ENCODE measurements at places on chromosomes 6 and 20.

GRCh38 chr6:149364557-149364956, 35.5 kb upstream of the SUMO4 start:
- no peak for DNase-seq

- DNase-seq: no peak
Measured at GRCh38 chr20:36231331-36231730, 4.9 kb upstream of the AAR2 start.

DNA sequence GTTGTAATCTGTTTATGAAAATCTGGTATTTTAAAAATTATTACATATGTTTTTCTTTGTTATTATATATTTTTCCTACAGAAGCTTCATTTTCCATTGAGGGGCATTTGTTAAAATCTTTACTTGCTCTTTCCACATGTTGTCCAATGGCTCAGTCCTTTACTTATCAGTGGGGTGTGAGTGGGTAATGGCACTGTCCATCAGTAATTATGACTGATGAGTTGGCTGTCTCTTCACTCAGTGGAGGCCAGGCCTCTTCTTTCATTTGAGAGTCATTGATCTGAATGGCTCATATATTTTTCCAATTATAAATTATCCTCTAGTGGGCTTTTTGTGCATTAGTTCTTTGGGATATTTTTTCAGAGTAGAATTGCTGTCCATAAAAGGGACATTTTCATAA, 45.7 kb downstream of the FARS2 start:
- no peak for DNase-seq

- DNase-seq: no peak
Measured at GRCh38 chr20:13910492-13910891, 79.9 kb downstream of the SEL1L2 start.

- DNase-seq: peak; percentile 87
Measured at GRCh38 chr6:13711733-13712598, at the start of gene RANBP9. Gene RANBP9, minus strand, starts transcription at chr6:13711835. Its CDS starts 330 bp downstream, at chr6:13711505.

DNA sequence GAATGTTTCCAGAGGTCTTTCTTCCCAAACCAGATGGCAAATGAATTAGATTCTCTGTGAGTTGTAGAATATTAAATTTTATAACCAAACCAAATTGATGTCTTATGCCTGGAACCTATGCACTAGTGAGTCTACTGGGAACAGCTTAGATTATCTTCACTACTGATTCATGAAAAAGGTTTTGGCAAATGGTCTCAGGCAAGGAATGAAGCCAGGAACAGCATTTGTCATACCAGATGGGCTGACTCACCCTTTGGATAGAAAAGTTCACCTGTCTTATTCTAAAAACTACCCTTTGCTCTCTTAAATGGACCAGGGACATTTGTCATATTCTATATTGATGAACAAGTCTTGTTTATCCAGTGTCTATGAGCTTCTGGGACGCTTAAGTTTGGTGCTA, 135.4 kb upstream of the ECI2 start:
- DNase-seq: peak; percentile 22
